Trophoblast cell (in vitro differentiated cells and primary cell): ENCODE measurements at places on chromosomes 7 and 10.
A peak's percentile ranks its signal among the peaks of the same experiment; 100 is the strongest.

- DNase-seq, result no peak
Measured at GRCh38 chr10:95657250-95657649, 739 bp upstream of the ALDH18A1 start.

- DNase-seq, result no peak
Measured at GRCh38 chr7:148672041-148672440, 26.7 kb upstream of the CUL1 start.

DNA sequence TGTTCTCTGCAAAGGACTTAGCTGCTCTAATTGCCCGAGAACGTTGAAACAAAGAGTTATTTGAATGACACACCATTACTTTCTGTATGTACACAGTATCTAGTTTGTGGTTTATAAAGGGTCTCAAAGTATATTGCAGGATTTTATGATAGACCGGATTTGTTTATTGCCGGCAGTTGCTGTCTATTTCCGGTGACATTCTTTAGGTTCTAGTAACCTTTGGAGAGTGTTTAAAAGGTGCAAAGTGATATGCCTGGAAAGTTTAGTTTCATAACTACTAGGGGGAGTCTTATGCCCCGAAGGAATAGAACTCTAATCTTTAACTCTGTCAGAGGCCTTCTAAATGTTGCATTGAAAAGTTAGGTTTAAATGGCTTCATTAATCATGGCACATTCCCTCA, 63.8 kb downstream of the PAPSS2 start:
- no peak for DNase-seq

DNA sequence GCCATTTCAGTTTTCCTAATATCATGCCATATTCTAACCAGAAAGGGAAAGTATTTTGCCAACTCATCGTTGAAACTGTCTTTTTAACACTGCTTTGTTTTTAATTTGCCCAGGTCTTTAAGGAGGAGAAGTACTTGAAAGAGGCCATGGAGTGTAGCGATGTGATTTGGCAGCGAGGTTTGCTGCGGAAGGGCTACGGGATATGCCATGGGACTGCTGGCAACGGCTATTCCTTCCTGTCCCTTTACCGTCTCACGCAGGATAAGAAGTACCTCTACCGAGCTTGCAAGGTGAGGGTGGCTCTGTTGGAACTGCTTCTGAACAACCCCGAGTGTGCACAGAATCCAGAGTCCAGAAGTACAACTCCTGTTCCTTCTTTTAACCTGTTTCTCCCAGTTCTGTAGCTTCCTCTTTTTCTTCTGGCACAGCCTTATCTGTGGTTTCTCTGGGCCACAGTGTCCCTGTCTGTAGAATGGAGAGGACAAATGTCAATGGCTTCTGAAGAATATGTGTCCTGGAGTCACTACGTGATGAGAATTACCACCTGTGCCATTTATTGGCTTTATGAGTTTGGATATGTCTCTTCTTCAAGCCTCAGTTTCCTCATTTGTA, 60.1 kb downstream of the LANCL2 start:
- DNase-seq, result no peak

- no peak for DNase-seq
Measured at GRCh38 chr7:24325708-24326107, 41.7 kb downstream of the NPY start.

- DNase-seq, result no peak
Measured at GRCh38 chr7:24617957-24618616, 44.8 kb downstream of the PALS2 start.

DNA sequence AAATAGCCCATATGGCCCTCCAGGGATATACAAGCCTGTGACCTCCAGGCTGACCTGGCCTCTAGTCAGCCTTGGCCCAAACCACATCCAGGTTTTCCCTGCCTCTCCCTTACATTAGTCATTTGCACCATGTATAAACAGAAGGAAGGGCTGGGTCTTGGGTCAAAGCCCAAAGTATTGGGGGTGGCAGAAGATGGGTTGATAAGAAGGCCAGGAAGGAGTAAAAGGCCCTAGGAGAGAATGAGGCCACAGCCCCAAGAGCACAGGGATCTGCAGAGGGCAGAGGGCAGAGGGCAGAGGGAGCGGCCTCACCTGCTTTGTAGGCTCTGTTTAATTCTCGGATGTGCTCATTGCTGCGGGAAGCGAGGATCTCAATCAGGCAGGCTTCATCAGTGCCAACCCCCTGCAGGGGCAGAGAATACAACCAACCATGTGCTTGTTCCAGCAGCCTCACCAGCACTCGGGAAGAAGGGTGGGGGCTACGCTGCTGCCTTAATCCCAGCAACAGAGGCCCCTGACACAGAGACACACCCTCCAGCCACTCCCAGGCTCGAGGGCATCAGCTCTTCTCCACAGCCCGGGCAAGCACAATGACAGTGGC, 31.3 kb downstream of the PLAC9 start:
- no peak for DNase-seq

DNA sequence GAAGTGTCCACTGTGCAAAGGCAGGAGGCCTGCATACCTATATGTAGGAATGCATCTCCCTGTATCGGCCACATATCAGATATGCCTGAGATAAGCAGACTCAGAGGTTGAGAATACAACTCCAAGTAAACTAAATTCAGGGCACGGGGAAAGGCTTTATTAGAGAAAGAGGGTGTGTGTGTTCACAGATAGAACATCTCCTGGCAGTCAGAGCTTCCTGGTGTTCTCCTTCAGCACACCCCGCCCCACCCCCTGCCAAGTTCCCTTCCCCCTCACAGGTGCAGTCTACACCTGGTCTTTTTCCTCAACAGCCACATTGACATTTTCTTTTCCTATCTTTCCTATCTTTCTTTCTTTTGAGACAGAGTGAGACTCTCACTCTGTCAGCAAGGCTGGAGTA, 17.1 kb downstream of the GBX1 start:
- DNase-seq, result no peak

- no peak for DNase-seq
Measured at GRCh38 chr10:74738985-74739567, 87.3 kb upstream of the KAT6B start.

DNA sequence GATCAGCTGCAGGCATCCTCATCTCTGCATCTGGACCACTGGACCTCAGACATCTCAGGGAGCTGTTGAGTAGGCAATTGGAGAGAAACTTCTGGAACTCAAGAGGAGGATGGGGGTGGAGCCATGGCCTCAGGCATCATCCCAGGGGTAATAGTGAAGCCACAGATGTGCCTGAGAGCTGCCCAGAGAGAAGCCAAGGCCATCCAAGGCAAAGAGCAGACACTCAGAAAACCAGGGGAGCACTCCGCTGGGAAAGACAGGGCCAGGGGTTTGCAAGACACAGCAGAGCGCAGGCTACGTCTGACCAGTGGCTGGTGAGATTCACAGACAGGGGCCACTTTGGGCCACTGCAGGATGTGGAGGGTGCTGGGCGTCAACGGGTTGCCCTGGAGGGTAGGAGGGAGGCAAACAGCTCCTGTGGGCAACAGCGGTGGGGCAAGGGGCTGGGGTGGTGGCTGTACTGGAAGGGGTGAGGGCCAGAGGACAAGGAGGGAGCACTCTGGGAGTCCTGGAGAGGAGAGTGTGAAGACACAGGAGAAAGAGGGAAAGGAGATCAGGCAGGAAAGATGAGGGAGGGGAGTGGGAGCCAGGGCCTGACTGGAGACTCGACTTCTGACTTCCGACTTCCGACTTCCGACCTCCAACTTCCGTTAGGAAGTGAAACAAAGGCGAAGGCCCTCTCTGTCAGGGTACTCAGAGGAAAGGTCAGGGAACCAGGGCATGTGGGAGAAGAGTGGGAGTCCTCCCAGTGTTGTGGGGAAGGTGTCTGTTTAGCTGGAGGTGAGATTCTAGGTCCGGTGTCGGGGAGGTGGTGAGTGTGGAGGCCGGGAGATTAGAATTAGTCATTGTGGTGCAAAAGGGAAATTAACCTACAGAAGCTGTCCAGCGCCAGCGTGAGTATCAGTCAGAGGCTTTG, 69.7 kb upstream of the ANTXRL start:
- DNase-seq, result no peak

- DNase-seq, result peak; percentile 99
Measured at GRCh38 chr7:102393467-102393866, 2.7 kb upstream of the PRKRIP1 start.

- DNase-seq, result no peak
Measured at GRCh38 chr10:124742413-124743190, 1.6 kb downstream of the FAM53B start.

DNA sequence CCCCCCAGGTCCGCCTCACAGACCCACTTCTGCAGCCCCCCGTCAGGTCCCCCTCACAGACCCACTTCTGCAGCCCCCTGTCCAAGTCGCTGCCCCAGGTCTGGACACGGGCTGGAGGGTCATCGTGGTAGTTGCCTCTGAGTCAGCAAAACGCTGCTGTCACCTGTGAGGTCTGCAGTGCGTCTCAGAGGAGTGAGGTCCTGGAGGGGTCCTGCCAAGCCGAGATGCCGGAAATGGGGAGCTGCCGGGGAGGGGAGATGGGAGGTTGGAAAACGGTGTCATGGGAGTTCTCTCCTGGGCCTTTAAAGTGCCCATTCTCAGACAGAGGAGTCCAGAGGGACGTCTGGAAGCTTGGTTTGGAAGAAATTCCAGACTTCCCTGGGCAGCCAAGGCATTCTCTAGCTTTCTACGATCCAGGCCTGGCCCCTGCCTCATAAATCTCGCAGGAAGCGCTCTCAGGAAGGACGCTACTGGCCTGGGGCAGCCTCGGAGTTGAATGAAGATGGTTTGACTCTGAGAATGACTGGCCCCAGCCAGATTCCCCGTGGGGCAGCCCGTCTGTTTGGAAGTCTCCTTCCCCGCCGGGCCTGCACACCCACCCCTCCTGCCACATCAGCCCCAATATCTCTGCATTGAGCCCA, 38.7 kb downstream of the CALML3 start:
- no peak for DNase-seq

- DNase-seq, result no peak
Measured at GRCh38 chr10:44552726-44553125, 167.8 kb upstream of the CXCL12 start.

DNA sequence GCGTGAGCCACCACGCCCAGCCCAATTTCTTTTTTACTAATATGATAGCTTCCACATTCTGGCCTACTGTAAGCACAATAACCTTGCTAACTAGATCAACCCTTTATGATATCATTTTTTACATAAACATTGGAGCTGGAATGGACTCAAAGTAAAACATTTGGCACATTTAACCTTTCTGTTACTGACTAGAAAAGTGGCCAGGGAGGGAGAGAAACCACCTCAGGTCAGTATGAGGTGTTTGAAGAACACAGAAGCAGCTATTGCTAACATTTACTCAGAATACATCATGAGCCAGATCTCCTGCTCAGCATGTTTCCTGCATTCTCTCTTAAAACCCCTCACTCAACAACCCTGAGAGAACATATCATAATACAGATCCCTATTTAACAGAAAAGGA, 27.3 kb downstream of the SGMS1 start:
- DNase-seq, result no peak

- peak; percentile 46 for DNase-seq
Measured at GRCh38 chr7:155660059-155660757, 15.7 kb downstream of the RBM33 start.

DNA sequence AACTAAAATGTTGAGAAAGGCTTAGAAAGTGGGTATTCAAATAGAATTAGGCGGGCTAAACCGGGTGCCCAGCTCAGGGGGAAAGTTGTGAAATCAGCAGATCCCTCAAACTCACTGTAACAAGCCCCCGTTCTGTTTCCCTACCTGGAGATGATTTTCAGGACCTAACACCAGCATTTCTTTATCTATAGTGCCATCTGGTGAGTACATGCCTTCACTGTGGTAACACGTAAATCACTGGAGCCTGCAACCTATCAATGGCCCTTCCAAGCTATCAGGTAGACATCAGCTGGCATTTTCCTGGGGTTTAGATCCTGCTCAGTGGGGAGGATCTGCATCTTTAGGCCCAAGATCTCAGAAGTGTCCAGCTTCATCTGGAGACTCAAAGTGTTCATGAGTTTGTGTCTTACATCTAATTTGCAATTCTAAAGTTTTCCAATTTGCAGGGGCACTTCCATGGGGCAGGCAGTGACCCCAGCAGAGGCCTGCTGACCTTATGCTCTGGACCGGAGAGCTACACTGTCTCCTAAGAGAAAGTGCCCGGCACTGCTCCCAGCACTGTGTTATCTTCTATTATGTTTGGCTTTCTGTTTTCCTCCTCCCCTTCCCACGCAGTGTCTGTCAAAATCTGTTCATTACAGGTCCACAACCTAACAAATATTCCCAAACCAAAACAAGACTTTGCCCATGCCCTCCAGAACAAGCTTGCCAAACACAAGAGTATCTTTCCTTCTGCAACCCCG, 132.5 kb downstream of the LSM5 start:
- DNase-seq, result peak; percentile 6
